ENCODE measurements at places on chromosomes 4 and X.

- DNase-seq = no peak
Measured at GRCh38 chr4:88246600-88246999, 37.8 kb downstream of the PPM1K start.

GRCh38 chr4:44914223-44914622 lies 187.9 kb upstream of the GNPDA2 start:
- no peak for DNase-seq

GRCh38 chr4:169698331-169698730 lies 59.4 kb downstream of the HPF1 start:
- DNase-seq = no peak

DNA sequence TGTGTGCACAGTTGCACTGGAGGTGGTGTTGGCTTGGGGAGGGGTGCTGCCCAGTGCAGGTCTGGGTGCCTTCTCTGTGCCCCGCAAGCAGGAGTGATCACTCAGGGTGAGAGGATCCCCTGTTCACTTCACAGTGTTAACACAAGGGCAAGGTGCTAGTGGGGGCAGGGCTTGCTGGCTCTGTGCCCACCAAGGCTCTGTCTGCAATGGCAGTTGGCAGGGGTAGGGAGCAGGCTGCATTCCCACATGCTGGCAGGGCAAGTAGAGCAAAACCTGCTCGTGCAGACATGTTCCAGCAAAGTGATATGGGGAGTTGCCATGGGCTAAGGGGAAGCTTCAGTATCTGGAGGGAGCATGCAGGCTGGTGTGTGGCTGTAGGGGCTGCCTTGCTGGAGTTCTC lies 428.0 kb downstream of the ZNF674 start:
- no peak for DNase-seq

DNA sequence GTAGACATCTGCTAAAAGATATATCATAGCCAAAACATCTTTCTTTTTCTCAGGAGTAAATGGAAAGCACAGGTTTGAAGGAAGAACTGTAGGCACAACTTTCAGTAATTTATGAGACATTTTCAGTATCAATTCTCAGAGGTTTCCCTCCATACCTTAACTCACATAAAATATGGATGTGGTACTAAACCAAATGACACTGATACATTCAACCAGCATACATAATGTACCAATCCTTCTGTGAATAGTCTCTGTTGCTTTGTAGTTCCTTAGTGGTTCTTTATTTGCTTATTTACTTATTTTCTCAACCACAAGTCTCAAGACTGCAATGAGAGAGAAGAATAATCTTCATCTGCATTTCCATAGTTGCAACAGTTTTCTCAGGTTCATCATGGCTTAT lies 96.1 kb downstream of the ARHGAP24 start:
- no peak for DNase-seq
